ENCODE measurements at places on chromosomes 1 and 21. TPM values are rescaled to one million over a fixed set of nuclear protein-coding genes. Genes with fewer than 3 reads are reported as not detected.

GRCh38 chr21:27734146-27734545 is 767.3 kb upstream of the ADAMTS5 start:
- H3K4me1 ChIP-seq, result no peaks in the 10 kb centered on the region
- H3K27me3 ChIP-seq, result no peaks in the 10 kb centered on the region
- H3K36me3 ChIP-seq, result no peaks in the 10 kb centered on the region
- no peak overlapping the region for H3K4me3 ChIP-seq
- no peak overlapping the region for H3K27ac ChIP-seq

GRCh38 chr21:26351661-26352060 is 181.1 kb upstream of the APP start:
- H3K36me3 ChIP-seq, result no peaks in the 10 kb centered on the region
- DNase-seq, result no peak
- H3K27me3 ChIP-seq, result no peaks in the 10 kb centered on the region
- H3K27ac ChIP-seq, result no peak overlapping the region
- H3K4me3 ChIP-seq, result no peak overlapping the region

DNA sequence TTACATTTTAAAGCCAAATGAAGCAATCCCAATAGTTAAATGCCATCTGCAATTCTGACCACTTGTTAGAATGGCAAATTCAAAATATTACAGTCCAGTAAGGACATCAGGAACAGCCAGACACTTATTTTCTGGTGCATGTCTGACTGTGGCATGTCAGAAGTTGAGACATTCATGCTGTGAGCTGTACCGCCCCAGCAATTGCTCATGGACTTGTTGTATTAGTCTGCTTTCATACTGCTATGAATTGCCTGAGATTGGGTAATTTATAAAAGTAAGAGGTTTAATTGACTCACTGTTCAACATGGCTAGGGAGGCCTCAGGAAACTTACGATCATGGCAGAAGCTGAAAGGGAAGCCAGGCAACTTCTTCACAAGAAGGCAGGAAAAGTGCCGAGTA is 19.1 kb downstream of the DDAH1 start:
- H3K27me3 ChIP-seq, result no peaks in the 10 kb centered on the region
- peak; percentile 37 for DNase-seq
- peaks cover 2% of the 10 kb centered on the region for H3K36me3 ChIP-seq
- H3K4me3 ChIP-seq, result no peak overlapping the region

- no peaks in the 10 kb centered on the region for H3K27me3 ChIP-seq
- peaks cover 23% of the 10 kb centered on the region for H3K4me1 ChIP-seq
- H3K27ac ChIP-seq, result peak overlapping the region; percentile 91
- H3K36me3 ChIP-seq, result no peaks in the 10 kb centered on the region
- H3K4me3 ChIP-seq, result no peak overlapping the region
These were observed 30.7 kb downstream of the EVI5 start for GRCh38 chr1:92754000-92754718.

- H3K36me3 ChIP-seq, result no peaks in the 10 kb centered on the region
- DNase-seq, result no peak
- H3K27ac ChIP-seq, result no peak overlapping the region
- no peak overlapping the region for H3K4me3 ChIP-seq
- H3K27me3 ChIP-seq, result no peaks in the 10 kb centered on the region
These were observed 312.6 kb downstream of the SIPA1L2 start for GRCh38 chr1:232317350-232317749.

GRCh38 chr1:87299661-87300060 is 29.0 kb upstream of the LMO4 start:
- H3K27me3 ChIP-seq, result no peaks in the 10 kb centered on the region
- no peak for DNase-seq
- H3K27ac ChIP-seq, result no peak overlapping the region
- no peaks in the 10 kb centered on the region for H3K36me3 ChIP-seq
- H3K4me3 ChIP-seq, result no peak overlapping the region
- H3K4me1 ChIP-seq, result no peaks in the 10 kb centered on the region

DNA sequence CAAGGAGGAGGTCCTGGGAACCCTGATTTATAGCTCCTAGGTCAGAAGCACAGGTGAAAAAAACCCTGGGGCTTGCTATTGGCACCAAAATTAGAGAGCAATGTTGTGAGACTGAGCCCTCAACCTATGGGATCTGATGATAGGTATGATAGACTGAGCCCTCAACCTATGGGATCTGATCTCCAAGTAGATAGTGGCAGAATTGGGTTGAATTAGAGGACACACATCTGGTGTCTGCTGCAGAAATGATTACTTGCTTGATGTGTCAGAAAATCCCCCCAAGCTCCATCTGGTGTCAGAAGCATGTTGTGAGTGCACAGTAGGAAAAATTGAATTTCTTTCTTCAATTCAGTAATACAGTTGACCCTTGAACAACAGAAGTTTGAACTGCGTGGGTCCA is 62.4 kb downstream of the MAP3K21 start:
- H3K27me3 ChIP-seq, result no peaks in the 10 kb centered on the region
- DNase-seq, result no peak
- H3K27ac ChIP-seq, result no peak overlapping the region
- H3K36me3 ChIP-seq, result no peaks in the 10 kb centered on the region

DNA sequence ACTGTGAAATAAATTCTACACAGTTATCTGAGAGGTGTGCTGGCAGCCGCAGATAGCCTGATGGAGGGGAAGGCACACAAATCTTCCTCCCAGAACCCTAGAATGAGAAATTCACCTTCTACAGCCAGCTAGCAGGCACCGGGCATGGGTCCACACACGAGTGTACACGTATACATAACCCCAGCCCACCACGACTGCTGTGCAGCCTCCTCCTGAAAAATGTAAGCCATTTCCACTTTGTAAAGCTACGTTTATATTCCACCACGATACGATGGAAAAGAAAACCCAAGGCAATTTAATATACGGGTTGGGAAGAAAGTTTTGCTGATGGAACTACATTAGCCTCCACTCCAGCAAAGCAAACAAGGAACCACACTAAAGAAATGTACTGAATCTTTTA is 1.8 kb downstream of the BTG3 start:
- no peaks in the 10 kb centered on the region for H3K27me3 ChIP-seq
- no peaks in the 10 kb centered on the region for H3K4me1 ChIP-seq
- peak overlapping the region; percentile 97 for H3K27ac ChIP-seq
- peak overlapping the region; percentile 99 for H3K4me3 ChIP-seq

DNA sequence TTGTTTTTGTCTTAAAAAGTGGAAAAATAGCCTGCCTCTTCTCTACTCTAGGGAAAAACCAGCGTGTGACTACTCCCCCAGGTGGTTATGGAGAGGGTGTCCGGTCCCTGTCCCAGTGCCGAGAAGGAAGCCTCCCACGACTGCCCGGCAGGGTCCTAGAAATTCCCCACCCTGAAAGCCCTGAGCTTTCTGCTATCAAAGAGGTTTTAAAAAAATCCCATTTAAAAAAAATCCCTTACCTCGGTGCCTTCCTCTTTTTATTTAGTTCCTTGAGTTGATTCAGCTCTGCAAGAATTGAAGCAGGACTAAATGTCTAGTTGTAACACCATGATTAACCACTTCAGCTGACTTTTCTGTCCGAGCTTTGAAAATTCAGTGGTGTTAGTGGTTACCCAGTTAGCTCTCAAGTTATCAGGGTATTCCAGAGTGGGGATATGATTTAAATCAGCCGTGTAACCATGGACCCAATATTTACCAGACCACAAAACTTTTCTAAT is 35.0 kb upstream of the TDRD10 start:
- no peaks in the 10 kb centered on the region for H3K27me3 ChIP-seq
- H3K36me3 ChIP-seq, result no peaks in the 10 kb centered on the region
- H3K4me3 ChIP-seq, result no peak overlapping the region
- H3K4me1 ChIP-seq, result peaks cover 5% of the 10 kb centered on the region

DNA sequence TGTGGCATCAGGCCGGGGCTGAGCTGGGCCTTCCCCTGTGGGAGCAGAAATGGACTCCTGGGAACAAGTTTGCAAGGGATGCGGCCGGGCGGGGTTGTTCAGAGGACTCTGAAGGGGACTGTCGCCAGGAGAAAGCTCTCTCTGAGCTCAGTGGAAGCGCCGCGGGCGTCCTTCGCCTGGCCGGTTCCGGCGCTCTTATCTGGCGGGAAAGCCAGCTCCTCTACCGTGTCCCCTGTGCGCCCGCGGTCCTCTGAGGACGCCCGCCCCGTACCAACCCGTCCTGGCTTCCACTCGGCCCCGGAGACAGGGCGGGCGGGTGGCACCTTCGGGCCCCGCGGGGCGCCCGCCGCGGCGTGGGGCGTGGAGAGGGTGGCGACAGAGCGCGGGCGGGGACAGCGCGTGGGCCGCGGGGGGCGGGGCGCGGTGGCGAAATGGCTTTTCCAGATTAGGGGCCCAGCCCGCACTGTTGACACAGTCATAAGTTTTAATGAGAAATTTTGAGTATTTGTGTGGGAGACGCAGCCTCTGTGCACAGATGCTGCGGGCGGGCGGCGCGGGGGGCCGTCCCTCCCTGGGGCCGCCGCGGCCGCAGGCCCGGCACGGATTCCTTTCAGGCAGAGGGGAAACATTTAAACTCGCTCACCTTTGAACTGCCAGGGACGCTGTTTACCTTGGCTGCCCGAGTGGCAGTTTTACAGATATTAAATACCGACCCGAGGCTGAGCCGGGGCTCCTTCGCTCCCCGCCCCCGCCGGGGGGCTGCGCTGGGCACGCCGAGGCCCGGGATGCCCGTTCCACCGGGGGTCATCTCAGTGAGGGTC is 70.2 kb downstream of the FOXD2 start:
- H3K36me3 ChIP-seq, result no peaks in the 10 kb centered on the region
- DNase-seq, result no peak
- H3K27ac ChIP-seq, result no peak overlapping the region
- no peak overlapping the region for H3K4me3 ChIP-seq

DNA sequence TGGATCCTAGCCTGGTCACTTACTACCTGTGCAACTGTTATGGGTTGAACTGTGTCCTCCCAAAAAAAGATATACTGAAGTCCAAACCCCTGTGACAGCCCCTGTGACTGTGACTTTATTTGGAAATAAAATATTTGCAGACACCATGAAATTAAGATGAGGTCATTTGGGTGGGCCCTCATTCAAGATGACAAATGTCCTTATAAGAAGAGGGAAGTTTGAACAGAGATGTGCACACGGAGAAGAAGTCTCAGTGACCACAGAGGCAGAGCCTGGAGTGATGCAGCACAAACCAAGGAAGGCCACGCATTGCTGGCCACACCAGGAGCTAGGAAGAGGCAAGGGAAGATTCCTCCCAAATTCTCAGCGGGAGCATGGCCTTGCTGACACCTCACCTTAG is 249.7 kb upstream of the RUNX1 start:
- H3K36me3 ChIP-seq, result no peaks in the 10 kb centered on the region
- H3K4me1 ChIP-seq, result peaks cover 3% of the 10 kb centered on the region
- DNase-seq, result no peak
- H3K27me3 ChIP-seq, result no peaks in the 10 kb centered on the region

- H3K4me1 ChIP-seq, result peaks cover 2% of the 10 kb centered on the region
- no peak overlapping the region for H3K4me3 ChIP-seq
- no peaks in the 10 kb centered on the region for H3K36me3 ChIP-seq
- H3K27me3 ChIP-seq, result no peaks in the 10 kb centered on the region
- peak overlapping the region; percentile 34 for H3K27ac ChIP-seq
- DNase-seq, result peak; percentile 99
These were observed 63.2 kb downstream of the DIRAS3 start for GRCh38 chr1:67987046-67987799.

DNA sequence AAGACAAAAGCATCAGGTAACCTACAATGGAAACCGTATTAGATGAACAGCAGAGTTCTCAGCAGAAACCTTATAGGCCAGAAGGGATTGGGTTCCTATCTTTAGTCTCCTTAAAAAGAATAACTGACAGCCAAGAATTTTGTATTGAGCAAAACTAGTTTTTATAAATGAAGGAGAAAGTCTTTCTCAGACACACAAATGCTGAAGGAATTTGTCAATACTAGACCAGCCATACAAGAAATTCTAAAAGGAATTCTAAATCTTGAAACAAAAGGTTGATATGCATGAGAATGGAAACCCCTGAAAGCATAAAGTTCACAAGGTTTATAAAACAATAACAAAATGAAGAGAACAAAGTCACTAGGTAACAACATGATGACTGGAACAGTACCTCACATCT is 58.1 kb downstream of the NEK7 start:
- H3K27me3 ChIP-seq, result no peaks in the 10 kb centered on the region
- H3K27ac ChIP-seq, result no peak overlapping the region
- peaks cover 6% of the 10 kb centered on the region for H3K4me1 ChIP-seq
- peaks cover 4% of the 10 kb centered on the region for H3K36me3 ChIP-seq
- no peak for DNase-seq
- no peak overlapping the region for H3K4me3 ChIP-seq

DNA sequence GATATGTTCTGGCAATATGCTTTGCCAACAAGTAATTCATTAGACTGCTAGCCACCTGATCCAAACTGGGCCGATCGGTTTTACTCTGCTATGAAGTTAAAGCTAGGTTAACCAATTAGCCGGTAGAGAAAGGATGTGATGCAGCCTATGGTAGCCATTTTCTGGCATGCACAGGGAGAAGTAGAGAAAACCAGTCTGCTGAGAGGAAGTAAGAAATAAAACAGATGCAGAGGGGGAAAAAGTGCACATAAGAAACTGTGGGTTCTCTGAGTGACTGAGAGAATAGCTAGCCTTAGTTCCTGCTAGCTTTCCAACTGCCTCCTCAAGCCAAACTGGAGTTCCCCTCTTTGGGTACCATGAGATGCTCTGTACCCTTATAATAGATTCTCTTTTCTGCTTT is 52.8 kb downstream of the ARID4B start:
- no peak overlapping the region for H3K27ac ChIP-seq
- no peaks in the 10 kb centered on the region for H3K36me3 ChIP-seq
- no peaks in the 10 kb centered on the region for H3K4me1 ChIP-seq
- H3K4me3 ChIP-seq, result no peak overlapping the region

DNA sequence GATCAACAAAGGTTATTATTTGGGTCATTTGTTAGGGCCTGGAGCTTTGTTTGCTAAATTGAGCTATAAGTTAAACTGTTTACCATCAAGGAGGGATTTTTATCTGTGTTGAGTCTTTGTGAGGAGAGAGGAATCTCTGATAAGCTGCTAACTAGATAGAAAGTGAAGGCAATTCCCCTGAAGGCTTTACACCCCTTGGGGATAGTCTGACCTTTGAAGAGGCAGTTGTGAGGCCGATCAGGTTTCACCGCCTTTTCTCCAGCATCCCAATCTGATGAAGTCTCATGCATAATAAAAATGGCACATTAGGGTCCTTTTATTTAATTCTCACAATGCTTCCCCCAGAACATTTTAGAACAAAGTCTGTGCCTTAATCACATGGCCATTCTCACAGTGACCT is 21.8 kb downstream of the C1orf21 start:
- no peak for DNase-seq
- H3K27me3 ChIP-seq, result no peaks in the 10 kb centered on the region
- H3K4me3 ChIP-seq, result no peak overlapping the region
- H3K27ac ChIP-seq, result no peak overlapping the region
- no peaks in the 10 kb centered on the region for H3K36me3 ChIP-seq

- no peak overlapping the region for H3K4me3 ChIP-seq
- no peaks in the 10 kb centered on the region for H3K36me3 ChIP-seq
- no peak for DNase-seq
These were observed 246.6 kb downstream of the RRAGC start for GRCh38 chr1:38612951-38613350.

Gene RIMKLA
- total RNA-seq, result under 0.01 TPM

Gene TINAGL1
- 3.0 TPM for total RNA-seq

Gene TEDDM1
- not detected for total RNA-seq

Gene S100B
- not detected for total RNA-seq

Gene CLCA1
- not detected for total RNA-seq

Gene CD52
- total RNA-seq, result not detected

Gene CD1C
- not detected for total RNA-seq

Gene NBPF26
- 27.1 TPM for total RNA-seq

Gene FCGR3A
- total RNA-seq, result not detected

Gene NBPF6
- total RNA-seq, result not detected

Gene BRDT
- total RNA-seq, result not detected

Gene ANGPTL3
- total RNA-seq, result not detected

Gene MTARC2
- total RNA-seq, result 9.0 TPM

Gene C1orf105
- not detected for total RNA-seq

Data from fibroblast of lung (primary cell).